ENCODE measurements at places on chromosomes 5 and 9. TPM values are rescaled to one million over a fixed set of nuclear protein-coding genes. Genes with fewer than 3 reads are reported as not detected.

SPATA31C1 gene
- total RNA-seq = not detected

FOXD1 gene
- total RNA-seq = 0.94 TPM

PRUNE2 gene
- 13.4 TPM for total RNA-seq

SLC45A2 gene
- total RNA-seq = 0.16 TPM

NCBP1 gene
- total RNA-seq = 64.3 TPM

PFN3 gene
- total RNA-seq = not detected

STARD4 gene
- total RNA-seq = 73.6 TPM

SETD9 gene
- total RNA-seq = 4.7 TPM

DNA sequence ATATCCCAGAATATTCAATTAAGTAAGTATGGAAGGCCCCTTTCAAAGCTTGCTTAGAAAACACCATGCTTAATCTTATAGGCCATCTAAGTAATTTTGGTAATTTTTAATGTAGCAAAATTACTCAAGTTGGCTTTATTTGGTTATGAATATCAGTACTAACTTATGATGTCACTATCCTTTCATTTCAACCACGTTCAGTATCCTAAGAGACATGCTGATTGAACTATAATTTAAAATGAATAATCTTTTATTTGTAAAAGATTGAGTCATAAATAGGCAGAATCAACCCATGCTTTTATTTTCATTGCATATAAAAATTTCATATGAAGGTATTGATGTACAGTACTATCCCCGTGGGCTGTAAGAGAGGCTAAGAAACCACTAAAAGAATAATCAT is 386.9 kb downstream of the RAB3C start:
- DNase-seq = no peak

GRCh38 chr5:178273665-178274541 is 41.3 kb upstream of the PHYKPL start:
- DNase-seq = no peak

DNA sequence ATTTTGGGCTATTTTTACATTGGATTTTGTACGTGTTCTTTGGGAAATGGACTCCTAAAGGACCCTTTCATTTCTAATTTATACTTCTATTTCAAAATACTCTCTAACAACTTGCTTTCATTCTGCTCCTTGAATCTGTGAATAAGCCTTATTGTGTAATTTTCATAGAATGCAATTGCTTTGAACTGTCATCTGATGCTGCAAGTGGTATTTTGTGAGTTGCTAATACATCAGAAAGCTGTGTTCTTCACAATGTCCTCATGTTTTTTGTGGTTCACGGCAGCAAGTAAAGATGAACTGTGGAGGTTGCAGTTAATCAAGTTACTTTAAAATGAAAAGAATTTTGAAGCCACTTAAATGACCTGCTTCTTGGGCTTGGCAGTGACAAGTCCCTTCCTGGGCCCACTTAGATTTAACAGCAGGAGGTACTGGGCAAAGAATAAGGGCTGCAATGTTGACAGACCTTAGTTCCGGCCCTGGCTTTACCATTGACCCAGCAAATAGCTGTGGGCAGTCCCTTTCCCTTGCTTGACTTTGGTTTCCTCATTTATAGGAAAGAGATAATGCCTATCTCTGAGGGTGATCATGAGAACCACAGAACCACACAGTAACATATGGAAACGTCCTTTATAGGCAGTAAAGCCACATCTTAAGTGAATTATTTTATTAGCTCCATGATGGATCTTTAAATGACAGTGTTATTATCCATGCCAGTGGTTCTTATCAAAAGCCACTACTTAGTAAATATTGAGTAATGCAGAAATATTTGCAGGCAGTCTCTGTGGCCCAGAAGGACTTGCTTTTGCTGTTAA is 54.8 kb downstream of the IQGAP2 start:
- DNase-seq = no peak

DNA sequence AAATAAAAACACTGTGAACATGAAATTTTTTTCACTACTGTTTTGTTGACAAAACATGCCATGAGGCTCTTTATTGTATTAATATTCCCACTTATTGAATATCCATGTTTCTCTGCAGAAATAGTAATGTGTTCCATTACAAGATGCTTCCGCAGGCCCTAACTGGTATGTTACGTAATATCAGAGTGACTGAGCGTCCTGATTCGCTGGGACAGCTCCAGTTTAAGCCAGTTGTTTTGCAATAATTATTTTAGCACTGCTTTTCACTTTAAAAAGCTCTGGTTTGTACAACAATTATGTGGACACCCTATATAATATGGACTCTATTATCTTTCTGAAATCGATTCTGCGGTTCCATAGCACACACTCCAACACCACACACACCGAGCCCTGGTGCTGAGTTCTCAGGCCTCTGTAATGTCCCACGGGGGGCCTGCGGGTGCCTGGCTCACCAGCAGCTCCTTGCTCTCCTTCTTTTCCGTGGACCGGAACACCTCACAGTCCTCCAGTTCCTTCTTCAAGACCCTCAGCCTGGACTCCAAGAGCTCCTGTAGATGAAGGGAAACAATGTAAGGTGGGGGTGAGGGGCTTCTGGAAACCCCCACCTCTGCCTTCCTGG is 1.8 kb downstream of the TRIM7 start:
- DNase-seq = no peak

GRCh38 chr9:95447660-95448420 is 68.9 kb downstream of the PTCH1 start:
- no peak for DNase-seq

- DNase-seq = no peak
These were observed 2.5 kb upstream of the PIP5K1B start for GRCh38 chr9:68702493-68702892.

- no peak for DNase-seq
These were observed 325.0 kb downstream of the NFIB start for GRCh38 chr9:13988944-13989343.

DNA sequence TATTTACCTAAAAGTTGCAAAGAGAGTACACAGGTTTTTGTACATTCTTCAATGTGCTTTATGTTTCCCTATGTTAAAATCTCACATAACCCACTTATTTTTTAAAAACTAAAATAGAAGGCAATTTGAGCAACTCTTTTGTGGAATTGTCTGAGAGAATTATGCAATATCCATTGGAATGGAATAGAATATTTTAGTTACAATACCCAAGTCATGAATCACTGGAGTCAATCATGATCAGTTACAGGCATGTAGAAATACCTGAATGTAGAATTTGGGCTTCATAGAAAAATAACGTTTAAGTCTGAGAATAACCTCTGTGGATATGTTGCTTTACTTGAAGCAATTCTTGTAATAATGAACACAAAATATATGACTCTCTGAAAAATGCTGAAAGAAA is 143.3 kb downstream of the FGF10 start:
- no peak for DNase-seq

DNA sequence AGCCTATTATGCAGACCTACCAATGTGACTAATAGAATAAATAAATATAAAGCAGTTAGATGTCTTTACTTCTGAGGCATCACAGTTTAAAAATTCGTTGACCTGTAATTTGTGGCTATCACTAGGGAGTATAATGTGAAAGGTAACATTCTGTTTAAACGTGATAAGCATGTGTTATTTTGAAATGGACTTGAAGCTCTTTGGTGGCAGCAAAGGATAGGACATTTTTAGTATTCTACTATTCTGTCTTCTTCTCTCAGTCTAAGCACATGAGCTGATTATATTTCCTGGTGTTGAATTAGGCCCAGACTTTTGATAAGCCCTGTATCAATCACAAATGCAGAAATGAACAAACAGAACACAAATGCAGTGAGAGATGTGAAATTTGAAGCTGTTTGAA is 974.0 kb upstream of the CDH10 start:
- DNase-seq = no peak

GRCh38 chr5:141861194-141861593 is 17.0 kb downstream of the PCDH1 start:
- DNase-seq = no peak

DNA sequence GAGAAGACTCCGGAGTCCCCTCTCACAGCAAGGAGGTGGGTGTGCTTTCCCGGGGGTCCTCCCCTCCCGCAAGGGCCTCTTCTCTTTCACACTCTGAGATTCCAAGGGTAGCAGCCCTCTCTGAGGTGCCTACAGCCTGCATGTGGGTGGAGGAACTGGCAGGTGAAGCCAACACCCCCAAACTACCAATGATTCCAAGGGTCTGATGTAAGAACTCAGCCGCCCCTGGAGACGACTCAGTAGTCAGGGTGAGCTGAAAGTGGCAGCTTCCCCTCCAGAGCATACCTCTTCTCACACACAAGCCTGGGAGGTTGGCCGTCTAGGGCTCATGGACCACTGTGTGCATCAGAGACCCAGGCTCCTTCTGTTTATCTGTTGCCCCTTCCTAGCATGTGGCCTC is 66.1 kb downstream of the TSPAN17 start:
- DNase-seq = no peak

- no peak for DNase-seq
These were observed 127.6 kb upstream of the PTCH1 start for GRCh38 chr9:95644377-95644776.

DNA sequence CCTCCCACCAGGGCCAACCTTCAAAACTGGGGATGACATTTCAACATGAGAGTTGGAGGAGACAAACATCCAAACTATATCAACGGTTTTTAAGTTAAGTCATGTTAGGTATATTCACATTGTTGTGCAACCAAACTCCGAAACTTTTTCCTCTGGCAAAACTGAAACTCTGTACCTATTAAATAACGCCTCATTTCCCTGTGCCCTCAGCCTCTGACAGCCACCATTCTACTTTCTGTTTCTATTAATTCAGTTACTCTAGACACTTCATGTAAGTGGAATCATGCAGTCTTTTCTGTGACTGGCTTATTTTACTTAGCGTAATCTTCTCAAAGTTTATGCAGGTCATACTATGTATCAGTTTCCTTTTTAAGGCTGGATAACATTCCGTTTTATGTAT is 85.0 kb downstream of the CWC27 start:
- DNase-seq = no peak

- no peak for DNase-seq
These were observed 102.2 kb downstream of the KLF4 start for GRCh38 chr9:107387409-107387808.

GRCh38 chr9:73114958-73115357 is 36.7 kb upstream of the ANXA1 start:
- DNase-seq = no peak

DNA sequence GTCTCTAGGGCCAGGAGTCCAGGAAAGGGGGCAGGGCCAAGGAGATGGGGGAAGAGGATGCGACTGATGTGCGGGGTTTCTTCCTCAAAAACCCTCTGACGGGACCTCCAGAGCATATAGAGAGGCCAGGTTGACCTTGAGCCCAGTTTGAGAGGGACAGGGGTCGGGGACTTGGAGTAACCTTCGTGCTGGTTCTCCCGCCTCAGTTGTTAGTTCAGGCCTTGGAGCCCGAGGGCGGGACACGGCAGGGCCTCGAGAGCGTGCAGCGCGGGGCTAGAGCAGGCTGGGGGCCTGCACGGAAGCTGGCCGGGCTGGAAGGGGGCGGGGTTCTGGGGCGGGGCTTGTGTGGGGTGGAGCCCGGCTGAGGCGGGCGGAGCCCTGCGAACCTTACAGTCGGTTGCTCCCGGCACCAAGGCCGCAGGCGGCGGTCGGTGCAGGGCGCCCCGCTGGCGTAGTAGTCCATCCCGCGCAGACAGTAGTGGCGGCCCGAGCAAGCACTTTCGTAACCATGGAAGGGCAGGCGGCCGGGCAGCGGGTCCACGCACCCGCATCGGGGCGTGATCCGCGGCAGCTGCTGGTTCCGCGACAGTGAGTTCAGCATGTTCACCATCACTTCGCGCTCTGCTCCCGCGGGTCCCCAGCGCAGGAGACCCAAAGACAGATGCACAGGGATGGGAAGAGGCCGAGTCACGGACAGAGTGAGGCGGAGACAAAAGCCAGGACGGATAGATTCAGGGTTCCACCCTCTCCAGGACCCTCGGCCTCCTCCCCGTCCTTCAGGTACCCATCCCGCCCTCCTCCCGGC is 4.0 kb upstream of the MYORG start:
- peak; percentile 67 for DNase-seq

DNA sequence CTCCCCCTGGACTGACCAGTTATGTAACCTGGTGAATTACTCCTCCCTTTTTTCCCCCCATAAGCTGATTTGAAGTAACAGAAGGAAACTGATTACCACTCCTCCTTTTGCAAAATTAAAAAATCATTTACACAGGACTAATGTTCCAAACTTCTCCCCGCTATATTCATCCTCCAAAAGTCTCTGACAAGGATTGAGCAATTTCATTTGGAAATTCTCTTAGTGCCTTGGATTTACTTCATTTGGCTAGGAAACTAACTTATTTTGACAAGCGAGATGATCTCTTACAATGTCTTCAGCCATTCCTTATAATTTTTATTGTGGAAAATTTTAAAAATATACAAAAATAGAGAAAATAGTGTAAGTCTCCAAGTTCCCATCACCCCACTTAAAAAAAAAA is 15.4 kb upstream of the B4GALT1 start:
- DNase-seq = no peak

- no peak for DNase-seq
These were observed 39.1 kb downstream of the SPEF2 start for GRCh38 chr5:35656721-35657120.

DNA sequence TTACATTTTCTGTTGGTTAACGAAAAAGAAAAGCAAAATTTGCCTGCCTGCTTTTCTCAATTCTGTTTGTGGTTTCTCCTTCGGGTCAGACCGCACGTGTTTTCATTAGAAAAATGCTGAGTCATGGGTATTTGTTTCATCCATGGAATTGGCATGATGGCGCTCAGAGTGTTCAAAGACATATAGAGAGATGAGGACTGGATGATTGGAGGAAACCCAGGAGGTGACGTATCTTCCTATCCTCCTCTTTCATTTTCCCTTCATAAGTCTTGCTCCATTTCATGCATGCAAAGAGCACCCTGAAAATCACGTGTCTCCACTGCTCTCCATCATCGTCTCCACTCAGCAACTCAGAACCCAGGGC is 353.8 kb upstream of the WWC1 start:
- DNase-seq = no peak
